ENCODE measurements at places on chromosomes 11 and 22. TPM values are rescaled to one million over a fixed set of nuclear protein-coding genes. Genes with fewer than 3 reads are reported as not detected.

The CD6 gene
- polyA plus RNA-seq: 0.62 TPM

The KRTAP5-1 gene
- polyA plus RNA-seq: 0.96 TPM

The ART5 gene
- polyA plus RNA-seq: 7.1 TPM

The ZP1 gene
- polyA plus RNA-seq: not detected

The SLC25A18 gene
- polyA plus RNA-seq: 1.6 TPM

The TRIM51G gene
- polyA plus RNA-seq: not detected

The HBG2 gene
- 3,386 TPM for polyA plus RNA-seq

The TNNI2 gene
- 1.3 TPM for polyA plus RNA-seq

The DEUP1 gene
- 0.91 TPM for polyA plus RNA-seq

The TSPAN18 gene
- polyA plus RNA-seq: 55.1 TPM

The OR51I1 gene
- not detected for polyA plus RNA-seq

The KRTAP5-4 gene
- polyA plus RNA-seq: not detected

The CCDC116 gene
- 0.69 TPM for polyA plus RNA-seq

The MYEOV gene
- polyA plus RNA-seq: 3.5 TPM

The F2 gene
- 0.39 TPM for polyA plus RNA-seq

The KDELR3 gene
- 11.5 TPM for polyA plus RNA-seq

The YDJC gene
- 19.9 TPM for polyA plus RNA-seq

The LDHAL6A gene
- 1.1 TPM for polyA plus RNA-seq

The OR2D2 gene
- polyA plus RNA-seq: not detected

The OR51A7 gene
- not detected for polyA plus RNA-seq

The DRAP1 gene
- 131 TPM for polyA plus RNA-seq

The MAFF gene
- 3.9 TPM for polyA plus RNA-seq

The OR8D4 gene
- polyA plus RNA-seq: not detected
